ENCODE measurements at places on chromosomes 7 and 10. TPM values are rescaled to one million over a fixed set of nuclear protein-coding genes. Genes with fewer than 3 reads are reported as not detected.
A peak's percentile ranks its signal among the peaks of the same experiment; 100 is the strongest.

Gene NODAL
- not detected for total RNA-seq

Gene OLAH
- total RNA-seq, result 1.2 TPM

Gene ATP6V0A4
- not detected for total RNA-seq

Gene SEC24C
- 93.2 TPM for total RNA-seq

Gene EXOC4
- total RNA-seq, result 76.7 TPM

Gene CEP55
- total RNA-seq, result 92.3 TPM

Gene CYP3A7
- not detected for total RNA-seq

Gene FAM221A
- 4.4 TPM for total RNA-seq

Gene MKRN1
- 86.9 TPM for total RNA-seq

- no peak overlapping the region for H3K27ac ChIP-seq
- no peaks in the 10 kb centered on the region for H3K36me3 ChIP-seq
- no peak for DNase-seq
- peaks cover 3% of the 10 kb centered on the region for H3K27me3 ChIP-seq
- peaks cover 6% of the 10 kb centered on the region for H3K4me1 ChIP-seq
Measured at GRCh38 chr7:50674896-50675835, 107.5 kb downstream of the GRB10 start.

- H3K36me3 ChIP-seq, result no peaks in the 10 kb centered on the region
- no peak overlapping the region for H3K4me3 ChIP-seq
- H3K27ac ChIP-seq, result no peak overlapping the region
- peaks cover 11% of the 10 kb centered on the region for H3K27me3 ChIP-seq
- no peak for DNase-seq
- H3K4me1 ChIP-seq, result no peaks in the 10 kb centered on the region
Measured at GRCh38 chr7:101106386-101106785, 20.5 kb upstream of the SERPINE1 start.

- H3K4me3 ChIP-seq, result peak overlapping the region; percentile 71
- DNase-seq, result no peak
- H3K27me3 ChIP-seq, result peaks cover 30% of the 10 kb centered on the region
- peaks cover 4% of the 10 kb centered on the region for H3K4me1 ChIP-seq
- no peak overlapping the region for H3K27ac ChIP-seq
Measured at GRCh38 chr7:32958046-32959025, 1.1 kb downstream of the FKBP9 start.

DNA sequence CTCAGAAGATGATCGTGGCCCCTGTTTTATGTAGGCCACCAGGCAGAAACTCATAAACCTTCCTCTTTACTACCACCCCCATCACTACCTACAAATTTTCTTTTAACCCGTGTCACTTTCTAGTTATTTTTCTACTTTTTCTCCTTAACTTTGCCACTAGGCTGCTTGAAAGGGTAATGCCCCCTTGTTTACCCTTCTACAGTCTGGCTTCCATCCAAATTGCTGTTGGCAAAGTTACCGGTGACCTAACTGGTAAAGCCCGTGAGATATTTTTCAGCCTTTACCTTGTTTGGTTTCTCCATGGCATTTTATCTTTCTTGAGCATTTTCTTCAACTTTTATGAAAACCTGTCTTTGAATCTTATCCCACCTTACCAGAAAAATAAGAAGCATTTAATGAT, 153.0 kb downstream of the WNT2 start:
- no peaks in the 10 kb centered on the region for H3K36me3 ChIP-seq
- H3K27ac ChIP-seq, result no peak overlapping the region
- no peaks in the 10 kb centered on the region for H3K4me1 ChIP-seq
- no peak for DNase-seq
- no peak overlapping the region for H3K4me3 ChIP-seq
- no peaks in the 10 kb centered on the region for H3K27me3 ChIP-seq

- no peaks in the 10 kb centered on the region for H3K27me3 ChIP-seq
- no peak overlapping the region for H3K4me3 ChIP-seq
- no peak for DNase-seq
- H3K4me1 ChIP-seq, result peaks cover 10% of the 10 kb centered on the region
Measured at GRCh38 chr10:15244635-15245197, 76.2 kb upstream of the NMT2 start.

- no peak within 1 kb of the TSS for H3K4me3 ChIP-seq
- no peaks in the 10 kb centered on the region for H3K27me3 ChIP-seq
- no peaks in the 10 kb centered on the region for H3K4me1 ChIP-seq
- DNase-seq, result no peak
Measured at GRCh38 chr7:141916099-141916498, at the start of gene OR9A4. TSS of gene OR9A4 (plus strand) at chr7:141916399. CDS start at chr7:141918876, 2,477 bp downstream.

GRCh38 chr7:85480666-85481065, 293.8 kb upstream of the SEMA3D start:
- H3K27me3 ChIP-seq, result no peaks in the 10 kb centered on the region
- H3K4me3 ChIP-seq, result no peak overlapping the region
- no peaks in the 10 kb centered on the region for H3K36me3 ChIP-seq
- no peak for DNase-seq
- no peaks in the 10 kb centered on the region for H3K4me1 ChIP-seq

- H3K36me3 ChIP-seq, result no peaks in the 10 kb centered on the region
- no peak for DNase-seq
- no peaks in the 10 kb centered on the region for H3K4me1 ChIP-seq
- no peak overlapping the region for H3K27ac ChIP-seq
- H3K27me3 ChIP-seq, result peaks cover 10% of the 10 kb centered on the region
Measured at GRCh38 chr7:41858201-41858600, 155.3 kb upstream of the INHBA start.

- no peak for DNase-seq
- no peak overlapping the region for H3K27ac ChIP-seq
- H3K36me3 ChIP-seq, result no peaks in the 10 kb centered on the region
- no peaks in the 10 kb centered on the region for H3K4me1 ChIP-seq
Measured at GRCh38 chr7:122269241-122269640, 35.3 kb downstream of the FEZF1 start.

- H3K4me1 ChIP-seq, result peaks cover 2% of the 10 kb centered on the region
- no peaks in the 10 kb centered on the region for H3K27me3 ChIP-seq
- H3K36me3 ChIP-seq, result peaks cover 7% of the 10 kb centered on the region
- H3K4me3 ChIP-seq, result no peak overlapping the region
- no peak for DNase-seq
Measured at GRCh38 chr10:79273604-79274003, 73.7 kb upstream of the PPIF start.

GRCh38 chr7:137772316-137772715, 74.5 kb downstream of the DGKI start:
- no peaks in the 10 kb centered on the region for H3K4me1 ChIP-seq
- no peak for DNase-seq
- peaks cover 4% of the 10 kb centered on the region for H3K27me3 ChIP-seq
- H3K27ac ChIP-seq, result no peak overlapping the region

GRCh38 chr7:2959828-2960599, 83.7 kb downstream of the CARD11 start:
- no peaks in the 10 kb centered on the region for H3K27me3 ChIP-seq
- peaks cover 69% of the 10 kb centered on the region for H3K4me1 ChIP-seq
- H3K4me3 ChIP-seq, result no peak overlapping the region
- no peak for DNase-seq
- H3K36me3 ChIP-seq, result peaks cover 62% of the 10 kb centered on the region

- no peak overlapping the region for H3K4me3 ChIP-seq
- no peaks in the 10 kb centered on the region for H3K36me3 ChIP-seq
- no peak for DNase-seq
- no peak overlapping the region for H3K27ac ChIP-seq
Measured at GRCh38 chr7:27688056-27688455, 25.4 kb upstream of the HIBADH start.

DNA sequence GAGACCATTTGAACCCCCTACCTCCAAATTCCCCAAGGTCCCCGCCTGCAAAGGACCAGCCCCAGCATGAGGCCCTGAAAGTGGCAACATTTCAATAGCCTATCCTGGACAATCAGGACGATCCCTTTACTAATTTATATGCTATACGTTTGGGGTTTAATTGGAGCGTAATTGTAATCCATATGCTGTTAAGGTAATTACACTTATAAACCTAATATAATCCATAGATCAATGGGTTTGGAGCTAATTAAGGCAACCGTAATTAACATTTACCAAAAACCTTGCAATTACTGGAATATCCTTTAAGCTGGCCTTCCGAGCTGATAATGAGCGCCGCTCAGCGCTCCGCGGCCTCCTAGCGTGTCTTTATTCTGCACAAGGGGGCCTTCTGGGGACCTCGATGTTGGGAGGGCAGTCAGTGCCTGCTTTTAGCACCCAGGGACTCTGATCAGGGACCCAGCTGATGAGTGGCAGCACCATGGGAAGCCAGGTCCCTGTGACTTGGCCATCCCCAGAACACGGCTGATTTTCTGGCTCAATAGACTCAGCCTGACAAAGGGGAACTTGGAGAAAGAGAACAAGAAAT, 91.2 kb downstream of the LHPP start:
- H3K4me3 ChIP-seq, result no peak overlapping the region
- no peaks in the 10 kb centered on the region for H3K36me3 ChIP-seq

- no peaks in the 10 kb centered on the region for H3K4me1 ChIP-seq
- H3K27ac ChIP-seq, result no peak overlapping the region
- no peak overlapping the region for H3K4me3 ChIP-seq
- peak; percentile 19 for DNase-seq
- peaks cover under 1% of the 10 kb centered on the region for H3K27me3 ChIP-seq
Measured at GRCh38 chr7:108109221-108109908, 20.8 kb downstream of the LAMB4 start.

- no peak overlapping the region for H3K4me3 ChIP-seq
- H3K4me1 ChIP-seq, result no peaks in the 10 kb centered on the region
- no peaks in the 10 kb centered on the region for H3K36me3 ChIP-seq
- DNase-seq, result no peak
Measured at GRCh38 chr7:31102973-31103850, 51.1 kb downstream of the ADCYAP1R1 start.

DNA sequence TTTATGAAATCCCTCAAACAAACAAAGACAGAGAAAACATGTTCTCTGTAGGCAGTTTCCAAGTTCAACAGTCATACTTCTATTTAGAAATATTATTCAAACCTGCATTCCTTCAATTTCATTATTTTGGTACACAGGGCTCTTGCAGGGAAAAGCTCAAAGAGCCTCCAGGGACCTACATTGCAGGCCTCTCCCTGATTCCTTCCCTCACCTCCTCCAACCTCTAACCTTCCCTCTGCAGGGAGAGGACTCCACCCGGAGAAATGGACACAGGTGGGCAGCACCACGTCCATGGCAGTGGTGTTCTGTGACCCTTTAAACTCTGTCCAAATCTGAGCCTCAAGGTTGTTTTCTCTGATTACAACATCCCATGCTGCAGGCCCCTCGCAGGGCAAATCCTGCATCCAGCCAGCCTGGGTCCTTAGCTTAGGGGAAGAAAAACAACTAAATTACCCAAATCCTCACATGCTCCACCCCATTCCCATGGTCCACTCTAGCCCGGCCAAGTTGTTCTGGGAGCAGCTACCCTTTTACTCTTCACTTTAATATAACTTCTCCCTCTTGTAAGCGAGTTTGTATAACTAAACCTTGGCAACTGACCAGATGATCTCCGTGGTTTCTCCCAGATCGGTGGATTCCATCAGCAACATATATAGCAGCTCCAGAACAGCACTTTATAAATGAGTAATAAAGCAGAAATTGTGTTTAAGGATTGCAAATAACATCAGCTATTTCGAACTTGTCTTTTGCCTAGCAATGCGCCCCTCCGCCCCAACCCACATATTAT, 129.8 kb downstream of the CUBN start:
- no peak for DNase-seq
- H3K27me3 ChIP-seq, result peaks cover 12% of the 10 kb centered on the region
- H3K36me3 ChIP-seq, result peaks cover 8% of the 10 kb centered on the region
- peak overlapping the region; percentile 7 for H3K27ac ChIP-seq
- H3K4me1 ChIP-seq, result peaks cover 45% of the 10 kb centered on the region

DNA sequence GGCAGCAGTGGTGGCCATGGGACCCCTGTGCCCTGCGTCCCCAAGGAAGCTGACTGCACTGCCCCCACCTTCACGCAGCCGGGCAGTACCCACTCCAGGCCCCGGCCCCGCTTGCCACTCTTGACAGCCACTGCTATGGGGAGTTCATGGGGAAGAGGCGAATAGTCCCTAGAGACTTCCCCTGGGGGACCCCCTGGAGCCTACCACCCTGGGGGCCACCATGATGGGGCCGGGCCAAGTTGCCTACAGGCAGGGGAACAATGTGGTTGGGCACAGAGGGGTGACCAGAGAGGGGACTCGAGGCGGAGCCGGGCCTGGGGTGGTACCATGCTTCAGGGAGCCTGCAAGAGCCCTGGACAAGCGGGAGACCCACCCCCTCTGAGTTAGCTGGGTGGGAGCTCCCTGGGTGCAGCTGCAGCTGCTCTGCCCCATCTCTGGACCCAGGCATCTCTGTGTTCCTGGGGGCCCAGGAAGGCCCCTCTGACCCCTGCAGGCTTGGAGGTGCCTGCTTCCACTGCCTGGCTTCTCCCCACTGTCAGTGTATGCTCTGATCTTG, 567.6 kb downstream of the GRM8 start:
- no peaks in the 10 kb centered on the region for H3K36me3 ChIP-seq
- no peak for DNase-seq
- no peaks in the 10 kb centered on the region for H3K27me3 ChIP-seq
